Activated T-cell treated with anti-CD3 and anti-CD28 coated beads for 24 hours (primary cell): ENCODE measurements at places on chromosomes 11 and 22.

- DNase-seq = no peak
Observed at GRCh38 chr22:17705546-17705945, 67.0 kb downstream of the BCL2L13 start.

DNA sequence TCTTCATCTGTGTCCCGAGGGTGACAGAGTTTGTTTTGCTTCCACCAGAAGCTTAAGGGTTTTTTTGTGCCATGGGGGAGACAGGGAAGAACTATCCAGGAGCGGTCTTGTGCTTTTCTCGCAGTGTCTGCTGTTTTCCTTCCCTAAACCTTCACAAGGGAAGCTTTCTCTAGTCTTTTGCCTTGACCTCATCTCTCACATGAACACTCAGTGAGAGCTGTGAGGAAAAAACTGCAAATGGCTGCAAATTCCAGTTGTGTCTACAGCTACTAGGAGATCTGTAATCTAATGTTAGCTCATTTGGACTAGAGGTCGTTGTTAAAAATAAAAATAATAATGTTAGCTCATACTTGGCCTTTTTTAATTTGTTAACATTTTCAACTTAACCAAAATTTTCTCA lies 264.7 kb upstream of the SESN3 start:
- no peak for DNase-seq

GRCh38 chr11:67351275-67352005 lies 1.9 kb downstream of the POLD4 start:
- peak; percentile 46 for DNase-seq

- DNase-seq = no peak
Observed at GRCh38 chr11:73135346-73136284, 6.5 kb downstream of the FCHSD2 start.

GRCh38 chr11:112037527-112037926 lies 12.3 kb downstream of the DLAT start:
- DNase-seq = no peak

DNA sequence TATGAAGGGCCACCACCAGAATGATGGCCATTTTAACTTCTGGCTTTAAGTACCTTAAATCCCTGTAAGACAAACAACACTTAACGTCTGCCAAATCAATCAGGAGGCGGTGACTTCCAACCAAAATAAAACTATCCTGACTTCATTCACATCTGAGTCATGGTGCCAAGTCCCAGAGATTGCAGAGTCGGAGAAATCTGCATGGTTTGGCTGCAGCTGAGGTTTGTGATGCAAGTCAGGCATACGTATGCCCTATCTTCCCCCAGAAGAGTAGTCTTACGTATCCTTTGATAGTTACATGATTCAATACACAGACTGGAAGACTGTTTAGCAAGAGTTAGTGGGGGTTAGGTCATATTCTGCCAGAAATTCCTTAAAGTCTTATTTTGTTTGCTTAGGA lies 1.7 kb upstream of the GAB2 start:
- DNase-seq = no peak

DNA sequence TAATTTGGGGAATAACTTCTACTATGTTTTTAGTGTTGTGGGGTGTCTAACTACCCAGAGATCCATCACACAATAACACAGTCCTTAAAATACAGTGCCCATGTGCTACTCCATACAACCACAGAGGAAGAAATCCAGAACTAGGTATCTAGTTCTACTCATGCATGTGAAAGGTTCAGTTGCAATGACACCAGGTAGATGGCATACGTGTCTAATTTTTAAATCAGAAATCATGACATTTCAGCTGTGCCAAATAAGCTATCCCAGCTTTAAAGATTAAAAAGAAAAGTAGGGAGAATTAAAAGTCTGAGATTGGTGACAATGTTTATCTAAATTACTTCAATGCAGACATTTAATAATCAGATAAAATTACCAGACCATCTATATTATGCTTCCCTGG lies 122.2 kb downstream of the CD44 start:
- DNase-seq = no peak

- DNase-seq = no peak
Observed at GRCh38 chr11:47599902-47600301, 5.7 kb upstream of the C1QTNF4 start.

DNA sequence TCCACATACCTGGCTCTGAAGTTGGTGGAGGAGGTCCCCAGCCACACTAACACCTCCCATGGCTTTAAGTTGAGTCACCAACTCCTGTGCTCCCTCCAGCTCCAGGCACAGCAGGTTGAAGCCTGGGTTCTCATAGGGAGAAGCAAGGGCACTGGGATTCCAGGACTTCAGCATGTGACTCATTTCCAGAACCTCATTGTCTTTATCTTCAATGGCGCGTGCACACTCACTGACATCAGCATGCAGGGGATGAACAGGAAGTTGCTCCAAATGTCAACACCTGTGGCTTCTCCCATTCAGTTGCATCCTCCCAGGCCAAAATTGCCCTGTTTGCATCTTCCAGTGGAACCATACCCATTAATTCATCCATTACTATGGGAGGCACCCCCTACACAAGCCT lies 5.8 kb upstream of the UBQLNL start:
- DNase-seq = no peak

DNA sequence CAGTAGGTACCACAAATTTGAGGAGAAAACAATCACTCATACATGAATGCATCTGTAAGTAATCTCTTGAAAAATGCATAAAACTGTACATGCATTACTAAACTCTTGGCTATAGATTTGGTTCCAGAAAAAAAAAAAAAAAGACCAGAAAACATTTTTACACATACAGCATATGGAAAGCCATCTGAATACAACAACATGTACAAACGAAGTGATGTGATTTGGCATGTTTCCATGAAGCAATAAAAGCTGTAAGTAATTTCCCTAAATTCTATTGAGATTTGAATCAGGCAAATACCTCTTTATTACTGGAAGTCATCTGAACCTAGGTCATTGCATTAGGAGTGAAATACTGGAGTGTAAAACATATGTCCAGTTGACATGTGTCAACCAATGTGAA lies 31.9 kb upstream of the ZC3H12C start:
- no peak for DNase-seq
